ENCODE measurements at places on chromosomes 3 and 15.

DNA sequence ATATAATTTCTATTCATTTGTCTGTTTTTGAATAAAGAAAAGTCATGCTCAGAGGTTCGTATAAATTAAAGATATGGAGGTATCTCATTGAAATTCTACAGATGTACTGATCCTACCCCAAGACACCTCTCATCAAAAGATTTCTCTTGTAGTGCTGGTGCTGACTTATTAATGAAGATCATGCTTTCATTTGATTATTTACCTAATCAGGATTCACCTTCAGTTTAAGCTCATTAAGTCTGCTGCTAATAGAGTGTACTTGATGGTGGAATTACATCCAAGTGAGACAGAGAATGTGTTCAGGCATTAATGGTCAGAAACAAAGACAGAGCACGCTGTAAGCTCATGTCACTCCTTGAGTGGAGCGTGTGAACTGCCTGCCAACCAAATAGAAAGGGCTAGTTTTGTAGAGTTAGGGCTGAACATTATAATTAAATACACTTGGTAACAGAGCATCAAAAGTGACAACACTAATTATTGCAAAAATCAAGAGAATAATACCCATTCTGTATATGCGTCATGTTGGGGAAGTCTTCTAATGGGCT lies 45.5 kb downstream of the KBTBD12 start:
- no peak for DNase-seq

DNA sequence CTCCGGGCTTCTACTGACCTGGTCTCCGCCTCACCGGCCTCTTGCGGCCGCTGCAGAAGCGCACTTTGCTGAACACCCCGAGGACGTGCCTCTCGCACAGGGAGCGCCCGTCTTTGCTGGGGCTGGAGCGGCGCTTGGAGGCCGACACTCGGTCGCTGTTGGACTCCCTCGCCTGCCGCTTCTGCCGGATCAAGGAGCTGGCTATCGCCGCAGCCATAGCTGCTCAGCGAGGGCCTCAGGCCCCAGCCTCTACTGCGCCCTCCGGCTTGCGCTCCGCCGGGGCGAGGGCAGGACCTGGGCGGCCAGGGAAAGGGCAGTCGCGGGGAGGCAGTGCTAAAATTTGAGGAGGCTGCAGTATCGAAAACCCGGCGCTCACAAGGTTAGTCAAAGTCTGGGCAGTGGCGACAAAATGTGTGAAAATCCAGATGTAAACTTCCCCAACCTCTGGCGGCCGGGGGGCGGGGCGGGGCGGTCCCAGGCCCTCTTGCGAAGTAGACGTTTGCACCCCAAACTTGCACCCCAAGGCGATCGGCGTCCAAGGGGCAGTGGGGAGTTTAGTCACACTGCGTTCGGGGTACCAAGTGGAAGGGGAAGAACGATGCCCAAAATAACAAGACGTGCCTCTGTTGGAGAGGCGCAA lies 319.2 kb downstream of the FGF12 start:
- DNase-seq, result no peak

DNA sequence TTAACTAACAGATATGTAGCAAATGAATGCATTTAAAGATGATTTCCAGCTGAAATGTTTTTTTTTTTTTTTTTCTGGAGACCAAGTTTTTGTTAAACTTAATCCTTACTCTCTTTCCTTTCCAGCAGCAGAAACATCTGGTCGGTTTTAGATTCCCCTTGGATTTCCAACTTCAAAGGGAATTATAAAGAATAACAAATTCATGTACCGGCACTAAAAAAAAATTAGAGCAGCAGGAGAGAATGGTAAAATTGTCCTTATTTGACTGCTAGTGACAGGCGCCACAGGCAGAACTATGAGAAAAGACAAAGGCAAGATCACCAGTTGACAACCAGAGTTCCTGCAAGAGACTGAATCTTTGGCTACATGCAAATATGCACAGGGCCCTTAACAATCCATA lies 393.3 kb downstream of the TIGIT start:
- no peak for DNase-seq

GRCh38 chr3:37934631-37935289 lies 55.8 kb upstream of the VILL start:
- DNase-seq, result no peak

All from CD8-positive, alpha-beta T cell (primary cell).